AG08395 (cell line): ENCODE measurements at places on chromosomes 1 and 21.

DNA sequence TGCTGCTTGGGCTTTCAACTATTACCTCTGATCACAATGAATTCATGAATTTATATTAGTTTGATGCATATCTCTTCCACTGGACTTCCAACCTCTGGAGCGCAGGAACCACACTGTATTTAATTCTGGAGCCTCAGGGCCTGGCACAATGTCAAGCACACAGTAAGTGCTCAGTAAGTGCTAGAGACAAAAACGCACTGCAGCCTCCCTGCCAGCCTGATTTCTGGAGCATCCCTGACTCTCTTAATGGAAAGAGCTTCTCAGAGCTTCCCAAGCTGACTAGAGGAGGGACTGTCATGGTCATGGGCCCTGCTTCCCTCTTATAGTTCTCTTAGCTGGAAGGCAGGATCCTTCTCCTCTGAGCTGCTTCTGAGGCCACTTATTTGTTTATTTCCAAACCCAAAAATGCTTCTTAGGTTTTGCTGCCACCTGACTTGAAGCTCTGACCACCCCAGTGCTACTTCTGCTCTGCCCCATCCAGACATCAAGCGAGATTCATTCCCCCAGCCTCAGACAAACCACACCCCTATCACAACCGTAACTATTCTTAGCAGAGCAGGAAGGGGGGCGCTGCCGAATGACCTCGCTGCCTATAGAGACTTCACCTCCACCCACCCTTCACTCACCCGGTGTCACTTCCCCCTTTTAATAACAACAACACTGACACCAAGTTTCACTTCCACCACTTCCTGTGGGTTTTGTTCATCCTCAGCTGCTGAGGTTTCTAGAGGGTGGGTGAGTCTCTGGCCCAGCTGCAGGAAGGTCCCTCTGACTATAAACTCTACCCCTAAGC lies 33.6 kb downstream of the NUAK2 start:
- DNase-seq, result no peak

GRCh38 chr1:91592716-91593477 lies 92.2 kb downstream of the CDC7 start:
- DNase-seq, result no peak

- DNase-seq, result no peak
Measured at GRCh38 chr1:58857680-58858673, 74.1 kb upstream of the JUN start.

DNA sequence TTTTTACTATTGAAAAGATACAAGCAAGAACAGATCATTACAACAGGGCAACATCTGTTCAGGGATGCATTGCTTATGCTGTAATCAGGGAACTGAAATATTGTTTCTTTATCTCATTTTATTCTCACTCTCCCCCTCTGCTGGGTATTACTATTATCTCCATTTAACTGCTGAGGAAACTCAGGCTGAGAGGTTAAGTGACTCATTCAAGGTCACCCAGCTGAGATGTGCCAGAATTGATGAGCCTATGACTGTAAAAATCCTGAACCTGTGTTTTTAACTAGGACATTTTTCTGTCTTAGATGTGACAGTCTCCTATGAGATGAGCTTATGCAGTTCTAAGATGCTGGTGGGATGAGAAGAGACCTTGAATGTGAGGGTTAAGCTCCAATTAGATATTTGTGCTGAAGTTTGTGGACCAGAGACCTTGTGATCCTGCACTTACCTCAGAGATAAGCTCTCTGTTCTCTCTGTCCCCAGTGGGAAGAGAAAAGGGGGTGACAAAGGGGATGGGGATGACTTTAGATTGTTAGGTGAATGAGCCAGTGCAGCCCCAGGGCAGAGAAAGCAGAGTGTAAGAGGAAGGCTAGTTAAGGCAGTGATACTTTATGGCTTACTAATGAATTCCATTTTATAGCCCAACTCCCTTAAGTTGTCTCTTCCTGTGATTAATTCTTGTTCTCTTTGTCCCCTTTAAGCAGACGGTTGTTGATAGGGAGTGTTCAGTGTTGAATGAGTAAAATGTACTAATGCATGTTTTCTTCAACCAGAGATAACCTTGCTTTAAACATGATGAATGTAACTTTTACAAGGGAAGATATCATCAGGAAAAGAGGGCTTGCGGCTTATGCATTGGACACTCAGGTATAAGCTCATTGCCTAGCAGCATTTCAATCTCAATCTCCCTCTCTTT lies 111.4 kb downstream of the HLX start:
- peak; percentile 26 for DNase-seq

GRCh38 chr1:52323731-52324130 lies 42.3 kb downstream of the CC2D1B start:
- DNase-seq, result no peak

DNA sequence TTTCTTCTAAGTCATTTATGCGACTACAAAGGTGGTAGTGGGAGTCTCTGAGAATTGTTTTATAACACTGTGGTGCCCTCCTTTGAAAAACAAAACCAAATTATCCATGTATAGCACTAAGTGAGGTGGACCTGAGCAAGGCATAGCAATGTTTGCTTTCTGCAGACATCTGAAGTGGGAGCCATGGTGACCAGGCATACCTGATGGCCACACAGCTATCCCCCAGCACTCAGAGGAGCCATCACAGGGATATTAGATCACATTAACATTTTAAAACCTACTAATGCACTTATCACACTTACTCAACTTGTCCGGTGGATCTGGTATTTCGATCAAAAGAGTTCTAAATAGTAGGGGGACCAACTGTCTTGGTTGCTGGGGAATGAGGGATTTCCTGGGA lies 24.8 kb upstream of the AVPR1B start:
- DNase-seq, result no peak

GRCh38 chr21:16061194-16061593 lies 331.4 kb downstream of the USP25 start:
- no peak for DNase-seq

DNA sequence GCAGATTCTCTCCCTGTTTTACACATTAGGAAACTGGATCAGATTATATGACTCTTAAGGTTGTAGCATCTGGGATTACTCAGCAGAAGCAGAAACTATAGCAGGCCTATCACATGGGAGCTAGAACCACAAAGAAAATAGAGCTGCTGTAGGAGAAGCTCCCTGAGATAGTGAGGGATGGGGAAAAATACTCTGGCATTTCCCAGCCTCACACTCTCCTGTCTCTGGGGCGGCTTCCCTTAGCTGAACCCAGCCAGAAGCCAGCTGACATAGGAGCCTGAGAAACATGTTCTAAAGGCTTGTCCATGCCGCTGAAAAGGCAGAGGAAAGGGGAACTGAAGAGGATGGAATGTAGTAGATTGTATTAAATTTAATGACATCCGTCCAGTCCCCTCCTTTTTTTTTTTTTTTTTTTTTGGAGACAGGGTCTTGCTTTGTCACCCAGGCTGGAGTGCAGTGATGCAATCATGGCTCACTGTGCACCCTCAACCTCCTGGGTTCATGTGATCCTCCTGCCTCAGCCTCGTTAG lies 76.8 kb upstream of the DNAJC6 start:
- DNase-seq, result peak; percentile 6

DNA sequence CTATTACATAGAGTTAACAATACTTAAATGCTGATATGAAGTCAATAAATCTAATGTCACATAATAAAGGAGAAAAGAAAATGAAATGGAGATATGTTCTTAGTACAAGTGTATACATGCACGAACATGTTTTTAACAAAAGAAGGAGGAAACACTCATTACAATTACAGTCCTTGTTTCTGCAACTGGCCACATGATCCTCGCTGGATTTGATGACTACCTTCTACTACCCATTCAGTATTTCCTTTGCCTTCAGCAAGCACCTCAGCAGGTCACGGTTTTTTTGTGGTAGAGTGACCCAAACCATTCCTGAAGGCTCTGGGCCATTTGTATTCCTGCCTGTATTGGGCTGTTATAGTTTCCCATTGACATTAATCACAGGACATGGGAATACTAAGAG lies 172.8 kb upstream of the CXADR start:
- DNase-seq, result no peak

- no peak for DNase-seq
Measured at GRCh38 chr1:215226757-215227156, 144.2 kb downstream of the KCNK2 start.
